Activated CD8-positive, alpha-beta T cell treated with anti-CD3 and anti-CD28 coated beads, Interleukin-2, amount 10 ng/mL, durations not matched to agents 7 days and 5 days (primary cell): ENCODE measurements at places on chromosomes 3 and 15. TPM values are rescaled to one million over a fixed set of nuclear protein-coding genes. Genes with fewer than 3 reads are reported as not detected.

Gene MFSD1
- total RNA-seq = 22.2 TPM

Gene SLC28A1
- not detected for total RNA-seq

Gene GCNT3
- total RNA-seq = not detected

DNA sequence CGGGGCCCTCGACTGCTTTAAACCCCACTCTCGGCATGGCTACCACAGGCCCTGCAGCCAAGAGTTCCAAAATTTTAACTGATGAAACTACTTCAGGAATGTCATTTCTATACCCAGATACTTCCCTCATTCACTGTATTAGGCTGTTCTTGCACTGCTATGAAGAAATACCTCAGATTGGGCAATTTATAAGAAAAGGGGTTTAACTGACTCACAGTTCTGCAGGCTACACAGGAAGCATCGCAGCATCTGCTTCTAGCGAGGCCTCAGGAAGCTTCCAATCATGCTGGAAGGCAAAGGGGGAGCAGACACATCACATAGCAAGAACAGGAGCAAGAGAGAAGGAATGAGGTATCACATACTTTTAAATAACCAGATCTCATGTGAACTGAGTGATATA is 21.6 kb upstream of the ALCAM start:
- DNase-seq = no peak

DNA sequence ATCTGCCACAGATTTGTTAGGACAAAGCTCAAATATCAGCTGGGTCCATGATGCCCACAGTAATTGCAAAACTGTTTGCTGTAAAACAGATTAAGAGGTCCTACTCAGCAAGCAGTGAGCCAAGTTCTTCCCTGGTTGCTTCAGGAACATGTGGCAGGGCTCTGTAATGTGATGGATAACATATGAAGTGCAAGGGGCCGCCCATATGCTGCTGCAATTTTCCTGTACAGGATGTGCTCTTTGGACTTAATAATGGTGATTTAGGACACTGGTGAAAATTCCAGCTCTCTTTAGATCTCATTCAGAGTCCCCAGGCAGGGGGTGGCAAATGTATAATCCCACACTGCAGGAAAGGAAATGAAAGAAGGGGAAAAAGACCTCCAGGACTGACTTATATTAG is 289.4 kb downstream of the LSAMP start:
- no peak for DNase-seq

DNA sequence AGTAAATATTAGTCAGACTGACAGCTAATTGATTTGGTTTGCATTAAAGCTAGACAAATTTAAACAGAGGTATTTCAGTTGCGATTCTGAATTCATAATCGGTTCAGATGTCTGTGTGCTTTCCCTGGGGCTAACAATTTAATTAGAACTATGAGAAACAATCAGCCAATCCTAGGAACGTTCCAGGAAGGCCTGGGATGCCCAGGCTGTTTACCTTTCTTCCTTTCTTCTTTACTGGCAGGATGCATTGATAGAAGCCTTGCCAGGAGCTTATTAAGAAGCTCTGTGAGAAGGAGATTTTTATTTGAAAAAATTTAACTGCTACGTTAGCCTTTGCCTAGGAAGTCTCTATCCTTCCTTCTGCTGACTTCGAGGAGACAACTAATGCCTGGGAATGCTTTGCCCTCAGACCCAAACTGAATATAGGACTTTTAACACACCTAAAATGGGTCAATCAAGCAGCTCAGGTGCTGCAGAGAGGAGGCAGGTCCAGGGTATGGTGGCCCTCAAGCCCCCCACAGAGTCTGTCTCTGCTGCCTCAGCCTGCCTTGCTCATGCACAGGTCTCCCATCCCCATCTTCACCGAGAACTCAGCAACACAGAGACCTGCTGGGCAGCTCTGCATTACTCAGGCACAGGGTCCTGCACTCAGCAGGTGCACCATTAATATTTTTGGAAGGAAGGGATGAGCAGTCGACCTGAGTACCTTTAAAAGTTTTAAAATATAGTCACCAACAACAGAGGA is 48.5 kb downstream of the PCSK6 start:
- no peak for DNase-seq
